CD4-positive, alpha-beta T cell treated with Interleukin-21 for 1 hour (primary cell): ENCODE measurements at places on chromosomes 3 and 15.

- DNase-seq: no peak
These were observed 70.5 kb downstream of the GABRB3 start for GRCh38 chr15:26702381-26702780.

DNA sequence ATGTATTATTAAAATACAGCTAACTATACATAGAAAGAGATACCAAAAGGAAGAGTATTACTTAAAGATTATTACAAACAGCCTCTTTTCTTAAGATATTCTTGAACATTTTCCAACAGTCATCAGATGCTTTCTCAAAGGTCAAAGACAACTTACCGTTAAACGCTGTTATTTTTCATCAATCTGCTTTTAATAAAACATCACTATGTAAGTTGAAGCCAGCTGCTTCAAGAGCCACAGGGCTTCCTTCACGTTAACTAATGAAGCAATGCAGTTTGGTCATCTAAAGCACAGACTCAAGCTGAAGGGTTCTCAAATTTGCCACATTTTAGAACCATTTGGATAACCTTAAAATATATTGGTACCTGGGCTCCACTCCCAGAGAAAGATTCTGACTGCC is 578.8 kb downstream of the ROBO2 start:
- DNase-seq: no peak

- DNase-seq: peak; percentile 49
These were observed 413 bp downstream of the NUSAP1 start for GRCh38 chr15:41333026-41333562.

DNA sequence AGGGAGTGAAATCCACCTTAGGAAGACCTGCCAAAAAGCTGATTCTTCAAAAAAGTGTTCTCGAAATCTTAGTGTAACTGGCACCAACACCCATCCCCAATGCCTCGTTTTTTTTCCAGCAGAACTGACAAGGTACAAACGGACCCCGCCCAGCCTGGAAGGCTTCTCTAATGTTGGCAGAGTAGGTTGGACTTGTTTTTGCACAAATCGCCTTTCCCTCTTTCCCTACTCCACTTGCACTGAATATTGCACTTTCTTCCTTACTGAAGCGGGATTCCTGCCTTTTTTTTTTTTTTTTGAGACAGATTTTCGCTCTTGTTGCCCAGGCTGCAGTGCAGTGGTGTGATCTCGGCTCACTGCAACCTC is 544 bp upstream of the TIMMDC1 start:
- no peak for DNase-seq

DNA sequence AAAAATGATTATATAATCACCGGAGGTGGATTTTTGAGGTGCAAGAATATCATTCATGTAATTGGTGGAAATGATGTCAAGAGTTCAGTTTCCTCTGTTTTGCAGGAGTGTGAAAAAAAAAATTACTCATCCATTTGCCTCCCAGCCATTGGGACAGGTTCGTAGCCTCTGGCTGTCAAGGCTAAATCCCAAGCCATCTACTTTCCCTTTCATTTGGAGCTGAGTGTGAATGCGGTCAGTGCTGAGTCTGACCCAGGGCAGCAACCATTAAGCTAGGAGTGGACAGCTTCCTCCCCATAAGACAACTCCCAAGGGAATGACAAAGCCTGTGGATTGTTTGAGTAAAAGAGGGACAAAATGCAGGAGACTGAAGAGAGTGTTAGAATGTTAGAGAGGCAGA is 33.6 kb downstream of the PARP14 start:
- DNase-seq: no peak

- no peak for DNase-seq
These were observed 166.6 kb downstream of the TLE3 start for GRCh38 chr15:69931156-69931555.

DNA sequence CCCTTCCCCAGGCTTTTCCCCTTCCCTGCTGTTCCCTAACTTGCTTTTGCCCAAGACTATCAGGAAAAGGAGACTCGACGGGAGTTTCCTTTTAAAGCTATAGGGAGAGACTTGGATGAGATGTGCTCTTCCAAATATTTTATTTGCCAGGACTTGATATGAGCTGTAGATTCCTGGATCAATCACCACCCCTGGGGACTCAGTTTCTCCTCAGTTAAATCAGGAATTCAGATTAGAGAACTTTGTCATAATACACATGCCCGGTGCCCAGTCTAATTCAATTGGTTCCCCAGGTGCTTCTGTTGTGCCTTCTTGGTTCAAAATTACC is 46.6 kb downstream of the SMAD6 start:
- no peak for DNase-seq

DNA sequence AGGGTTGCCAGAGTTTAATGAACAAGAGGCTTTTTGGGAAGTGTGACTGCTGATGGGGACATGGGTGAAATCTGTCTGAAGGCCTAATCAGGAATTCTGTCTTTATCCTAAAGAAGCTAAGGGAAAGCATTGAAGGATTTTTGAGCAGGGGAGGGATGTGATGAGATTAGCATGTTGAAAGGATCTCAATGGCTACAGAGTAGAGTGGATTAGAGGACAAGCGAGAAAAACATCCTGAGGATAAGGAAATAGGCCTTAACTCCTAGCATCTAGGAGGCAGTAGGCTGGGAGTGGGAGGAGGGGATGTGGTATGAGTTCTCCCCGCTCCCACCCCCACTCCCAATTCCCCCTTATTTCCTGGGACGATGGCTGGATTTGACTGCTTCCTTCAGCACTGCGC is 35.1 kb upstream of the SNTN start:
- DNase-seq: no peak

DNA sequence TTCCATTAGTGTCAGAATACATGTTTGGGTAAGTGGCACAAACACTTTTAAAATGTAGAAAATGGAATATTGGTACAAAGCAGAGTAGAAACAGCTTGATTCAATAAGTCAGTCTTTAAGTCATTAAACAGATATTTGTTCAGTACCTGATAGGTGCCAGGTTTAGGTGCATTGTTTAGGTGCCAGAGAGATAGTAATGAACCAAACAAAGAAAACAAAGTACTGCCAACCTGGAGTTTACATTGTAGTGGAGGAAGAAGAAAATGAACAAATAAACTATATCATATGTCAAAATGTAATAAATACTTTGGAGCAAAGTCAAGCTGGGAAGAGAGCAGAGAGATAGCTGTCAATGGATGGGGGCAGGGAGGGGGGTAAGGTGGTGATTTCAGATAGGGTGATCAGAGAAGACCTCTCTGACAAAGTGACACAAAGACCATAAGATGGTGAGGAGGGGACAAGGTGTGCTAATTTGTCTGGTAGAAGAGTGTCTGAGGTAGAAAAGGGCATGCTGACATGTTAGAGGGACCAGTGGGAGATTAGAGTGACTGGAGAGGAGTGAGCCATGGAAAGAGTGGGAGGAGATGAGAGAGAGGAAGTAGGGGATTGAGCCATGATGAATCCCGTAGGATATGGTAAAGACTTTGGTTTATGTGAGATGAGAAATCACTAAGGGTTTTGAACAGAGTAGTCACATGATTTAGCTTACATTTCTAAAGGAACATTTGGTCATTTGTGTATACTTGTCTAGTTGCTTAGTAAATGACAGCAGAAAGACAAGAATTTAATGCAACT is 128.2 kb downstream of the UBE2E2 start:
- DNase-seq: no peak

GRCh38 chr15:77844798-77845446 is 212.2 kb upstream of the LINGO1 start:
- no peak for DNase-seq

GRCh38 chr3:64462203-64462602 is 225.6 kb downstream of the ADAMTS9 start:
- no peak for DNase-seq

- no peak for DNase-seq
These were observed 174.4 kb upstream of the LINGO1 start for GRCh38 chr15:77807115-77807514.

DNA sequence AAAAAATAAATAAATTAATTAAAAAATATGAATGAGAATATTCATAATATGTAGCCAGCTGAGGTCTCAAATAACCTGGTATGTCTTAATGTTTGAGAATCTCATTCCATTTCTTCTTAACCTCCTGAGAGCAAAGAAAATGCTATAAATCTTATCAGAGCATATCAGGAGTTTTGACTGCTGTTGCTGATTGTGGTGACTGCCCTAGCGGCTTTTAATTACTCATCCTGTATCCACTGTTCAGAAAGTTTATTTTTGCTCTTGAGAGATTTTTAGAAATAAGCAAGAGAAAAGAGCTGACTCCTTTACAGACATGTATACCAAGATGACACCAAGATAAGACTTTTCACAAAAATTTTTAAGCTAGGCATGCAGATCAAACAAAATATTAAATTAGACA is 454.8 kb upstream of the CBLB start:
- DNase-seq: no peak

DNA sequence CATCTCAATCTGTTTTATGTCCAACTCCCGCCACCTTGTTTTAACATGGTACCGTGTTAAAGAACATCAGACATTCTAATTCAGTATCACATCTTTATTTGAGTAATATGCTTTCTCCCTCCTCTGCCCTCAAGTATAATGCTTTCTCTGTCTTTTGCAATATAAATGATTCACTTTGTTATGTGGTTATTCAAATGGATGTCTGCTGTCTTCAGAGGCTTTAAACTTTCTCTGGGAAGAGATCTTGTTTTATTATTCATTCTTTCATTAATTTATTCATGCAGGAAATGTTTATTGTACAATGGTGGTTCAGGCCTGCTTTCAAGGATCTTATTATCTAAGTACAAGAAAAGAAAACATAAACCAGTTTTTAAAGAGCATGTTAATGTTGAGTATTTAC is 57.1 kb downstream of the RAP2B start:
- no peak for DNase-seq

- DNase-seq: peak; percentile 22
These were observed 1.9 kb downstream of the UBP1 start for GRCh38 chr3:33438284-33438668.
